ENCODE measurements at places on chromosomes 11 and 22. TPM values are rescaled to one million over a fixed set of nuclear protein-coding genes. Genes with fewer than 3 reads are reported as not detected.

DNA sequence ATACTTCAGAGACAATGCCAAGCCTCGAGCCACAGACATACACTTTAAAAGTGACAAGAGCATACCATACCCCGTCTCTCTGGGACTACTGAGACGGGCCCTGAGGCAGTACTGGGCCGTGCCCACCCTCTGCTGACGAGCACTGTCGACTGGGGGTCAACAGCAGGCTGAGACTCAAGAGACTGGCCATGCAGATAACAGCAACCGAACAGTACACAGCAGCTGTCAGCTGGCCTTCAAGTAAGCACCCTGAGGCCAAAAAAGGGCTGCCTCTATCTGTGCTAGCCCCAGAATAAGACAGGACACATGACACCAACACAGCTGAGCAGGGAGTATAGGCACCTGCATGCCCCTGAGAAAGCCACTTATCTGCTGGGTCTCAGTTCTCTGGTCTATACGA lies 18.9 kb upstream of the TMEM121B start:
- no peak for DNase-seq

Gene MRGPRF
- total RNA-seq, result 27.4 TPM

- DNase-seq, result no peak
Observed at GRCh38 chr11:16043617-16044016, 312.7 kb downstream of the SOX6 start.

- no peak for DNase-seq
Observed at GRCh38 chr22:36538529-36538928, 9.6 kb upstream of the EIF3D start.

- no peak for DNase-seq
Observed at GRCh38 chr11:15189189-15189588, 74.5 kb downstream of the INSC start.

Gene FOSL1
- 72.1 TPM for total RNA-seq

- DNase-seq, result no peak
Observed at GRCh38 chr11:103842191-103842590, 194.2 kb upstream of the DDI1 start.

GRCh38 chr22:38243007-38243765 lies 29.6 kb downstream of the TMEM184B start:
- peak; percentile 44 for DNase-seq

Gene GAB4
- total RNA-seq, result not detected

Measured in SJSA1 (cell line).